SK-N-SH (cell line): ENCODE measurements at places on chromosomes 11 and 22. TPM values are rescaled to one million over a fixed set of nuclear protein-coding genes. Genes with fewer than 3 reads are reported as not detected.

- peaks cover 19% of the 10 kb centered on the region; the same call in 1 of the 2 replicates for H3K4me1 ChIP-seq
- peak; percentile 70 for DNase-seq
- no peak overlapping the region; the same call in 1 of the 2 replicates for H3K27ac ChIP-seq
- no peaks in the 10 kb centered on the region; the same call in 1 of the 2 replicates for H3K27me3 ChIP-seq
- H3K4me3 ChIP-seq = no peak overlapping the region
These were observed 5.2 kb downstream of the TRIM29 start for GRCh38 chr11:120132645-120133185.

DNA sequence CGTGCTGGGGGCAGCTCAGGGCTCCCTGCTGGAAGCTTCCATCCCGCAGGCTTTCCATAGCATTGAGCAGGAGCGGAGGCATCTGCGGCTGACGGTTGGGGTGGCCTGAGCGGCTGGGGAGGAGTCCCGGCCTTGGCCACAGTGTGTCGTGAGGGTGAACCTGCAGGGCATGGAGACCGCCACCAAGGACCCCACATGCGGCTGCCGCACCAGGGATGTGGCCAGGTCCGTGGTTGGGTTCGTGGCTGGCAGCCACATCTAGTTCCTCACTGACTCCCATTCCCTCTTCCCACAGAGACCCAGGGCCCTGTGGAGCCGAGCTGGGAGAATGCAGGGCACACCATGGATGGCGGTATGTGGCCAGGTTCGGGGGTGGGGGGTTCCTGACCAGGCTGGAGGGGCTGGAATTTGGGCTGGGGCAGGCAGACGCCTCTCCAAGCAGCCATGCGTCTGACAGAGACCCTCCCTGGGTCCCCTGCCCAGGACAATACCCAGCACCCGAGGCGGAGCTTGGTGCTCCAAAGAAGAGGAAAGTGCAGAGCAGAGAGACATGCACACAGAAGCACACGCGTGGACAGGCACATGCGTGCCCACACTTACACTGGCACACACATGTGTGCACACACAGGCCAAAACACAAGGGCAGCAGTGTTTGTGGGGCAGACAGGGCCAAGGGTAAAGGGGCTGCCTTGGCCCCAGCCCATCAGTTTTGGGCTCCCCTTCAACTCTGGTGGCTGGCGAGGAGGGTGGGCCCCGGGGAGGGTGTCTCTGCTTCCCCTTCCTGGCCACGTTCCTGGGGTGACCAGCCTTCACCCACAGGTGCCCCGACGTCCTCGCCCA, 2.7 kb downstream of the MUC5B start:
- H3K4me3 ChIP-seq = no peak overlapping the region
- peak; percentile 30 for DNase-seq
- no peaks in the 10 kb centered on the region for H3K27me3 ChIP-seq
- H3K27ac ChIP-seq = no peak overlapping the region

- H3K36me3 ChIP-seq = no peaks in the 10 kb centered on the region
- no peak overlapping the region for H3K4me3 ChIP-seq
- peaks cover 28% of the 10 kb centered on the region for H3K4me1 ChIP-seq
- DNase-seq = no peak
- no peak overlapping the region for H3K27ac ChIP-seq
- no peaks in the 10 kb centered on the region for H3K27me3 ChIP-seq
These were observed 458.9 kb upstream of the CADM1 start for GRCh38 chr11:115963156-115963555.

- H3K4me1 ChIP-seq = no peaks in the 10 kb centered on the region; the same call in 1 of the 2 replicates
- H3K27ac ChIP-seq = no peak overlapping the region
- H3K27me3 ChIP-seq = no peaks in the 10 kb centered on the region
- H3K36me3 ChIP-seq = peaks cover 19% of the 10 kb centered on the region; the same call in 1 of the 2 replicates
These were observed 30.2 kb downstream of the C11orf91 start for GRCh38 chr11:33670250-33671011.

GRCh38 chr11:75498556-75499255, 27.0 kb downstream of the GDPD5 start:
- H3K4me3 ChIP-seq = no peak overlapping the region
- peak overlapping the region; percentile 39 for H3K27ac ChIP-seq
- H3K27me3 ChIP-seq = no peaks in the 10 kb centered on the region
- no peaks in the 10 kb centered on the region; the same call in 1 of the 2 replicates for H3K4me1 ChIP-seq
- H3K36me3 ChIP-seq = no peaks in the 10 kb centered on the region

LARGE1 gene
- polyA plus RNA-seq = 1.1 and 1.2 TPM in 2 replicates

DNA sequence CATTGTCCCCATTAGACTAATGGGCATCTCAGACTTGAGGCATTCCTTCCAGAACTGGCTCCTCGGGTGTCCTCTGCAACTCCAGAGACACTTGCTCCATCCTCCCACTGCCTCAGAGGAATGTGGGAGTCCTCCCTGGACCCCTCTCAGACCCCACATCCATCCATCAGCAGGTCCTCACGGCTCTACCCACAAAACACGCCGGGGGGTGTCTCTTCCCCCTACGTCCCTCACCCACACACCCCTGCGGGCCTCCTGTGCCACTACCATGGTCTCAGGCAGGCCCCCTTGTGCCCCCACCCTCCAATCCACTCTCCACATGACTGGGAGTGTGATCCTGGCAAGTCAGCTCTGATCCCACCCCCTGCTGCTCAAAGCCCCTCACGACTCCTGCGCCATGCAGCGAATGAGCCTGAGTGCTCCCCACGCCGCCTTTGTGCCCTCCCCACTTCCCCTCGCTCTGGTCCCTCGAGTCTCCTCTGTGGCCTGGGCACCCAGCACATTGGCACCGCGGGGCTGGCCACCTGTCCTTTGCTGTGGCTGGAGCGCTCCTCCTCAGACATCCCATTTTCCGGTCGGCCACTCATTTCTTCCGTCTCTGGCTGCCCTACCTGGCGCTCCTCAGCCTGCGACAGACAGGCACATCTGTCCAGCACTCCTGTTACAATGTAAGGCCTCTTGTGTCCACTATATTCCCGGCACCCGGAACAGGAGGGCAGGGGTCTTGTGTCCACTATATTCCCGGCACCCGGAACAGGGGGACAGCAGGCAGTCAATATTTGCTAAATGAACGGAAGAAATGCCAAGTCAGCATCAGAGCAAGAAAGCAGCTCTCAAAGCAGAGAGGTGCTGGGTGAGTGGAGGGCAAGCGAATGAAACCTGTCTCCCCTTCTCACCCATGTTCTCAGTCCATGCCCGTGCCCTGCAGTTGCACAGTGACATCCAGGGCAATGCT, 14.2 kb upstream of the MOB2 start:
- H3K27me3 ChIP-seq = no peaks in the 10 kb centered on the region
- no peak for DNase-seq
- no peak overlapping the region for H3K27ac ChIP-seq
- no peaks in the 10 kb centered on the region; the same call in 1 of the 2 replicates for H3K36me3 ChIP-seq

- no peaks in the 10 kb centered on the region for H3K36me3 ChIP-seq
- H3K4me1 ChIP-seq = peaks cover 7% of the 10 kb centered on the region; the same call in 1 of the 2 replicates
- H3K4me3 ChIP-seq = peak within 1 kb of the TSS; percentile 82
- H3K27me3 ChIP-seq = no peaks in the 10 kb centered on the region
- DNase-seq = peak; percentile 82
- H3K27ac ChIP-seq = peak within 1 kb of the TSS; percentile 76
These were observed 118.6 kb downstream of the HIPK3 start for GRCh38 chr11:33375688-33376311.
